Activated CD4-positive, alpha-beta T cell treated with anti-CD3 and anti-CD28 coated beads, Interleukin-10, Interleukin-2, amounts not matched to agents 100 ng/mL and 50 ng/mL, durations not matched to agents 16 hours and 8 hours (primary cell): ENCODE measurements at places on chromosomes 16 and 17.

DNA sequence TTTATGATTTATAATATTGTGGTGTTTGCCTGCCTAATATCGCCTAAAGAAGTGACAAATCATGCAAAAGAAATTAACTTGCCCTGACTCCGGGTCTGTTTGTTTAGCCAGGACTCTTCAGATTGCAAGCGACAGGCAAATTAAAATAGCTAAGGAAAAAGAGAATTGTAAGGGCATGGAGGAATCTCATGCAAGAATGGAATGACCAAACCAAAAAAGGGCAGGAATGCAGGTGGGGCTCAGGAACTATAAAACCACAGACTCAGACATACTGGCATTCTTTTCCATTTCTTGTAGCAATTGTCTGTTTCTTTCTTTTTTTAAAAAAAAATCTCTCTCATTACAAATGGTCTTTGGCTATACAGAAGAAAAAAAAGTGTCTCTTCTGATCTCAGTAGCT is 188.1 kb upstream of the XYLT1 start:
- no peak for DNase-seq

DNA sequence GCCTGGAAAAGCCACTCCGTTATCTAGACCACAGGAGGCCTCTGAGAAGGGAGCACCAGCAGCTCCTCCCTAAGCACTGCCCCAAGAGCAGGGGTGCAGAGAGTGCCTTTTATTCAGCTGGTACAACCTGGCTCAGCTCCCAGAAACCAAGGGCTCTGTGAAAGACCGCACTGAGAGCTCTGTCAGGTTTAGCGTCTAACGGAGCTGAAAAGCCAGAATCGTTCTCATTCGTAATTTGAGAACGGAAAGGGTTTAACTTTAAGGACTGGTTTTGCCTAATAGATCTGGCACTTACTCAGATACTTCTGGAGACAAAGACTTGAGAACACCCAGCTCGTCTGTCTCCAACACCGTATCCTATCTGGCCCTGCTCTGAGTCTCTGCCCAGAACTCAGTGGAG is 13.5 kb downstream of the MPG start:
- no peak for DNase-seq

GRCh38 chr16:8945626-8946296 is 17.9 kb downstream of the USP7 start:
- DNase-seq, result no peak

DNA sequence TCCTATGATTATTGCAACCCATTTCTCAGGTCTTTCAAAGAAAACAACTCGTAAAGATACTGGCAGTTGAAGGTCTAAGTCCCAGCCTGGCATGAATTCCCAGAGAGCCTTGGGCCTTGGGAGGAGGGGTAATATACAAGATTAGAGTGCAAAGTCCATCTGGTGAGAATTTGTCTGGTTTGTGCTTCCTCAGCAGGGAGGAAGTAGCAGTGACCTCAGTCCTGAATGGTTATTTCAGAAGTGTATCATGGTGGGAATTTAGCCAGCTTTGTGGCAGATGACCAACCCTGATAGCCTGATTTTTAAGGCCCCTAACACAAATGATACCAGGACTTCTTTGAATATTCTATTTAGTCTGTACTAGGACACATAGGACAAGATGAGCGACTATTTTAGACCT is 151.2 kb upstream of the TBX2 start:
- DNase-seq, result no peak

DNA sequence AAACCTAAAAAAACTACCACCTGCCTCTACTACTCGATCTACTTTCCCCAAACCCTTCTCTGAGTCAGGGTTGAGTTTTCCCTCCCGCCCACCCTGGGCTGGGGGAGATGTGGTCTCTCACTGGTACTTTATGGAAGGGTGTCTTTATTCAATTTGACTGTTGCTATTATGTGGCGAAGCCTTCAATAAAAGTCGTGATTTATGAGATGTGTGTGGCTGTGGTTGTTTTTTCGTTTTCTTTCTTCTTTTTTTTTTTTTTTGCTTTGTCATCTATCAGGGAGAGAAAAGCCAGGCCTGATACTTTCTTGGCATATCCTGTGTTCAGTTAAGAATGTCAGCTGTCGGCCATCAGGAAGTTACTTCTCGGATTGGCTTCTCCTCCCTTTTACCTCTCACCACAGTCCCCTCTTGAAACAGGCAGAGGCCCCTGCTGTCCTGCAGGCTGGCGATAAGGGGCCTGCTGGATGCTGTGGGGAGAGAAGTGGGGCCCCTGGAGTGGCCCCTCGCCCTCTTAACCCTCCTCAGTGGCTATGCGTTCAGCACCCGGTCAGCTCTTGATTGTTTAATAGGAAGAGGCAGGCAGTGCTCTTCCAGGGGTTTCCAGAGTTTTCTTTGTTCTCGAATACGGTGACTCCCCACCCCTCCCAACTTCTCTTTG is 123.0 kb downstream of the MSI2 start:
- peak; percentile 5 for DNase-seq

GRCh38 chr17:65984299-65984698 is 207.6 kb downstream of the CEP112 start:
- no peak for DNase-seq

DNA sequence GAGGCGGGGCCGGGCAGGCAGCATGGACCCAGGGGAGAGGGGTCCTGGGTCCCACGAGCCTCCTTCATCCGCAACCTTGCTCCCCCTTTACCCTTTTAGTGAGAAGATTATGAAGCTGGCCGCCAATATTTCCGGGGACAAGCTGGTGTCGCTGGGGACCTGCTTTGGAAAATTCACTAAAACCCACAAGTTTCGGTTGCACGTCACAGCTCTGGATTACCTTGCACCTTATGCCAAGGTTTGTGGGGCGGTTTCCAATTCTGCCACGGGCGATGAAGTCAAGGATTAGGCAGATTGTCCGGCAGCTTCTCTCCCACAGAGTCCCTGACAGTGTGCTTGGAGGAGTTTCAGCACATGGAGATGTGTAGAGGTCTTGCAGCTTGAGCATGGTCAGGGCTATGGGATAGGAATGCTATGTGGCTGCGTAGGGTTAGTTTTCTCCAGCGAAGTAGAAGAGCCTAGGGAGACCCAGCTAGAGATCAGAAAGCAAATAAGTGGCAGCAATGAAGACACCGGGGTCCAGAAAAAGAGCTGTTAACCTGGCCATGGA is 598 bp downstream of the NIP7 start:
- DNase-seq, result peak; percentile 32

DNA sequence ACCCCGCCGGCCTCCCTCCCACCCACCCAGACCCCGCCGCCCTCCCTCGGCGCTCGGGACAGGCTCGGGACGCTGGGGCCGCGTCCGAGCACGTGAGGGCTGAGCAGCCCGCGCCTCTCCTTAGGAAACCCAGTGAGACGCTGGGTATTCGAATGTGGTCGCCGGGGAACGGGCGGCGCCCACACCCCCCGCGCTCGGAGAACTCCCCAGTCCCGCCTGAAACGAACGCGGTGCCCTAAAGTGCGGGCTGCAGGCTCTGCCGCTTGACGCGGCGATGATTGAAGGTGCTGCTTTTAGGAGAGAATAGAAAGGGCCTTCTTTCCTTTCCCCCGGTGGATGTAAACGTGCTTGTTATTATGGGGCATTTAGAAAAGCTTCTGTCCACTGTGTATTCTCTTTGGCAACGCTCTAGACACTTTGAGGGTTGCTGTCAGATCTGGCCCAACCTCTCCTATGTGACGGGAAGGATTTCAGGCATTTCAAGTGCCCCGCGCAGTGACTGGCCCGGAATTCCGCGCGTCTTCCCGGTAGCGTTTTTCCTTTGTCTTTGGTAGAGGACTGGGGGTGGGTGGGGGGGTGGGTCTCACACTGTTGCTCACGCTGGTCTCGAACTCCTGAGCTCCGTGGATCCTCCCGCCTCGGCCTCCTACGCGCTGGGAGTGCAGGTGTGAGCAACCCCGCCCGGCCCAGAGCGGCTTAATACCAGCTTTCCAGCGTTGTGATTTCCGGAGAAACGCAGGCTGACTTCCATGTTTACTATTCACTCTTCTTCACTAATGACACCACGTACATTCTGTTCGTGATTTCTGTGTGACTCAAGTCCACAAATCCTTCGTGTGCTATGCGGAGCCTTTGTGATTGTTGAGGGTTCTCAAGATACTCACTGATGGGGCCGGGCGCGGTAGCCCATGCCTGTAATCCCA is 21.8 kb upstream of the FOXK2 start:
- peak; percentile 47 for DNase-seq

- DNase-seq, result peak; percentile 68
Observed at GRCh38 chr16:46828292-46828691, 2.7 kb downstream of the C16orf87 start.

DNA sequence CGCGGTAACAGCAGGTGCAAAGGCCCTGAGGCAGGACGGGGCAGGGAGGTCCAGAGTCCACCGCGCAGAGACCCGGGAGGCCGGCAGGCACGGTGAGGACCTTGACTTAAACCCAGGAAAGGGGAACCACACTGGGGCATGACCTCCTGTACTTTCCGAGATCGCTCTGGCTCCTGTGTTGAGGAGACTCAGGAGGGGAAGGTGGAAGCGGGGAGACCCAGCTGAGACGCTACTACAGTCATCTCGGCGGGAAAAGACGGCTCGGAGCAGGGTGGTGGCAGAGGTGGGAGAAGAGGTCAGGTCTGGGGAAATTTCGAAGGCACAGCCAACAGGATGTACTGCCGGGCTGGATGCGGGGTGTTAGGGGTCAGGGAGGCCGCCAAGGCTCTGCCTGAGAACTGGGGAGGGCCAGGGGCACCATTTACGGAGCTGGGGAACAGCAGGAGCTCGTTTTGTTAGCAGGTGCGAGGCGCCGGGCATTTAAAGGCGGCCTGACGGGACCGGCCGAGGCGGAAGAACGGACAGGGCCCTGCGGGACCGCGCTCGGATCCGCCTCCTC is 22.3 kb downstream of the NPTX1 start:
- DNase-seq, result peak; percentile 25

GRCh38 chr16:29702269-29702668 is 23.3 kb downstream of the QPRT start:
- peak; percentile 49 for DNase-seq

GRCh38 chr16:84686707-84687298 is 13.0 kb upstream of the USP10 start:
- DNase-seq, result no peak

- no peak for DNase-seq
Observed at GRCh38 chr17:2095536-2095910, 40.6 kb downstream of the HIC1 start.

GRCh38 chr17:29237476-29238132 is 9.1 kb upstream of the CRYBA1 start:
- no peak for DNase-seq

- DNase-seq, result no peak
Observed at GRCh38 chr17:81651692-81652091, 4.7 kb downstream of the PDE6G start.

DNA sequence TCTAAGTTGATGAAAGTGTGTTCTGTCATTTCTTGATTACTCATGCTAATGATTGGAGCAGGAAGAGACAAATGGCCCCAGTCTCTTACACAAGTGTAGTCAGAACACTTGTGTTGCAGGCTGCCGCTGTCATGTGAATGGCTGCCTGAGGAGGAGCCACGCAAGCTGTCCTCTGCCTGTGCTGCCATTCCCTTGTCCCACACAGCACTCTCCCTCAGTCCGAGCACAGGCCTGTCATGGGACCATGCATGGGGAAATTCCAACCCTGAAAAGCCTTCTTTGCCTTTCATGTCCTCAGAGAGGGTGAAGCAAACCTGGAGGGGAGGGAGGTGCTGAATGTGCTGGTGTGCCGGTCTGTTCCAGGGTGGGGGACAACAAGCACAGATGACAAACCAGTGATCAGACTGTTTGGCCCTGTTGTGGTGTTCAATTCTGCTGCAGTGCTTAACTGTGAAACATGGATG is 109.4 kb downstream of the MRTFB start:
- DNase-seq, result no peak

DNA sequence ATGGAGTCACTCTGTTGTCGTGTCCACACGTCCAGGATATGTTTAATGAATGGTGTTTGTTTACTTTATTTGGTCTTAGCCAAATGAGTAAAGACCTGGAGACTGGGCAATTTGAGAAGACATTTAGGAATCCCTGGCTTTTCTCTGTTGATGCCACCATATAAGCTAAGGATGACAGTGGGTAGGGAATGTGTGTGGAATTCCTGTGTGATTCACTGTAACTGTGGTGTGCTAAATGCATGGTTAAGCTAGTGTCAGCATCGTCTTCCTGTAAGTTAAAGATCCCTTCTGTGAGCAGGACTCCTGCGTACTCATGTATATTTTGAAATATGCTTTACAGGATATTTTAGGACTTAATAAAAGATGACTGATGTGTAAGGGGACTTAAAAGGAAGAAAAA is 26.4 kb downstream of the GOSR1 start:
- DNase-seq, result no peak

DNA sequence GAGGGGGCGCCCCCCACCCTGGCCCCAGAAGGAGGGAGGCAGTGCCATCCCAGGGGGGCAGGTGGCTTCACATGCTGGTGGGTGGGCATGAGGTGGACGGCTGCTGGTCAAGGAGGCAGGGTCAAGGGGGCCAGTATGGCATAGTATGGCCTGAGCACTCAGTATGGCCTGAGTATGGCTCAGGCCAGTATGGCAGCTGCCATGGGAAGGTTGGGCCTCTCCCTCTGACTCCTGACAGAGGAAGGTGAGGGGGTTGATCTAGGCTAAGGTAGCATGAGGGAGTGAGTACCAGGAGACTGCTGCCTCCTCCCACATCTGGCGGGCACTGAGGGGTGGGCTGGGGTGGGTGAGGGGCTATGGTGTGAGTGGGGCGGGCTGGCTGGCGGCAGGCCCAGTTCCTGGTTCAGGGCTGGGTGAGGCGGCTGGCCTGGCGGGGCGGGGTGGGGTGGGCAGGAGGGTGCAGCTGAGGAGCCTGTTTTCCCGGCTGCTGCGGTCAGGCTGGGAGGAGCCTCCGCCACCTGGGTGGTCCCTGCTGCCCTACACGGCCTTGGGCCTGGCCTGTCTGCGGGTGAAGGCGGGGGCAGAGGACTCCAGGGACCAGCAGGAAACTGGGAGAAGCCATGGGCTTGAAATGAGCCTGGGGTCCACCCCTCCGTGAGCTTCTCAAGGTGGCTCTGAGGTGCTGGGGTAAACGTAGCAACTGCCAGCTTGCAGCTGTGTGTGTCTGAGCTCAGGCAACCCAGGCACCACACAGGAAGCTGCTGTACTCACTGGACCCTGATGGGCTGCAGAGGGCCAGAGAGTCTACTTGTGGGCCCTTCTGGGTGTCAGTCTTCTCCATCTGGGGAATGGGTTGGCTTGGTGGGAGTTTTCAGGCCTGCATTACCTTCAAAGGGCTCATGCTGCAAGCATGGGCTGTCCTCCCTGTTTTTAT is 57.0 kb downstream of the RAI1 start:
- DNase-seq, result no peak
